ENCODE measurements at places on chromosomes 3 and 15.

DNA sequence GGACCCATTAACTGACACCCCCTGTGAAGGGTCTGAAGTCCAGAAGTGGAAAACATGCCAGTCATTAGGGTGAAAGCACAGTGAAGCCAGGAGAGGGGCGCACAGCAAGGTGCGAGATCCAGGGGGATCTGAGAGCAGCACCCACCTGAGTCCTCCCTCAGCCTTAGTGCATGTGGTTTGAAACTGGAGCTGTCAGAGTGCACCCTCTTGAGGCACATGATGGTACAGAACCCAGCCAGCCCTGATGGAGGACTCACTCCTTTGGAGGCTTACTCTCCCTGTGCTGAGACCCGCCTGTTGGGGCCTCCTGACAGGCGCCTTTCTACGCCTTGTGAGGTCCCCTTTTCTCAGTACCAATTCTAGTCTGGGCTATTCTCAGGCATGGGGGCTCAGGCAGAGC is 77.8 kb downstream of the IL20RB start:
- DNase-seq = no peak

- no peak for DNase-seq
Measured at GRCh38 chr15:33737687-33738601, 230.4 kb upstream of the CHRM5 start.

DNA sequence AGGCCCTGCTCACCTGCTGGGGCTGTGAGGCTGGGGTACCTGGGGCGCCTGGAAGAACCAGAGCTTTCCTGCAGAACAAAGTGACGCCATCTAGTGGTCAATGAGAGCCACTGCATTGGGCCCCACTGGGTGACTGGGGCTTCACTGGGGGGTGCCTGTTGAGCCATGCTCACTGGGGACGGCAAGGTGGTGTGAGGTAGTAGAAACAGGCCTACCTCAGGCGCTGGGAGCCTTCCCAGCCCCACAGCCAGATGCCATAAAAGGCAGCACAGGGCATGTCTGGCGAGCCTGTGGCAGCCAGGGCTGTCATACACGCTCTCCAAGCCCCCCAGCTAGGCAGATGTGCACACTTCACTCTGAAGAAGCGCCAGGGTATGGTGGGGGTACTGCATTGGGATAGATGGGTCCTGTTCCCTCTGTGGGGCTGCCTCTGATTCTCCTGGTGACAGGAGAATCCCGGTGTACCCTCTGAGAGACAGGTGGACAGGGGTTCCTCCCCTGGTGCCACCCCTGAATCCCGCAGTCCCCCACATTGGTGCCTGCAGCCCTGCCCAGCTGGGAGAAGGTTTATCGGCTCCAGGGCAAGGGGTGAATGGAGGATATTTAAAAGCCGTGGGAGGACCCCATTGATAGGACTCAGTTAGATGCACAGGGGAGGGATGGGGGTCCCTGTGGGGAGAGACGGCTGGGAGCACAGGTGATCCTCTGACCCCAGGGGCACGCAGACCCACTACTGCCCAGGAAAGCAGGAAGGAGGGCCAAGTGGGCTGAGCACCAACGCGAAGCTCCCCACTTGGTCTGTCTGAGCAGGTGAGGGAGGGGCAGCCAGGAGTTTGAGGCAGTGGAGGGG is 178.8 kb downstream of the NSMCE3 start:
- no peak for DNase-seq

- peak; percentile 88 for DNase-seq
Measured at GRCh38 chr15:80641384-80641783, 53.7 kb upstream of the ABHD17C start.

DNA sequence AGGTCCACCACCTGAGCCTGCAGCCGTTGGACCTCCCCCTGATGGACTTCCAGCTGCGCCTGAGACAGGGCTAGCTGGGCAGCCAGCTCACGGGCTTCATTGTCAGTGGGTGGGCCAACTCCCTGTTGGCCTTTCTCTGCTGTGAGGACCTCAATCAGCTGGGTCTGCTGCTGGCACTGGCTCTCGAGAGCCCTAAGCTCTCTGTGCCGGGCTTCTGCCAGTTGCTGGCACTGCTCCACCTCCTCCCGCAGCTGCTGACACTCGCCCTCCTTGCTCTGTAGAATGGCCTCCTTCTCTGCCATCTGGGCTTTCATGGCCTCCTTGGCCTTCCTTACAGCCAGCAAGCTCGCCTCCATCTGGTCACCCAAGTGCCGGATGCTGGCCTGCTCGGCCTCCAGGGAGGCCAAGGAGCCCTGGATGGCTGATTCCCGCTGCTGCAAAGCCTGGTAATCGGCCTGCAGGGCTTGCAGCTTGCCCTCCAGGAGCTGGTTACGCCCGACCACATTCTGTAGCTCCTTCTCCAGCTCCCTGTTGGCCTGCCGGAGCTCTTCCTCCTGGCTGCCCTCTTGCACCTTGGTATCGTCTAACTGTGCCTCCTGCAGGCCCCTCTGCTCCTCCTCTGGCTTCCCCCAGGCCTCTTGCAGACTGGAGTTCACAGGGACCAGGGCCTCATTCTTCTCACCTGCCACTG is 23.8 kb downstream of the CXCR6 start:
- DNase-seq = no peak

DNA sequence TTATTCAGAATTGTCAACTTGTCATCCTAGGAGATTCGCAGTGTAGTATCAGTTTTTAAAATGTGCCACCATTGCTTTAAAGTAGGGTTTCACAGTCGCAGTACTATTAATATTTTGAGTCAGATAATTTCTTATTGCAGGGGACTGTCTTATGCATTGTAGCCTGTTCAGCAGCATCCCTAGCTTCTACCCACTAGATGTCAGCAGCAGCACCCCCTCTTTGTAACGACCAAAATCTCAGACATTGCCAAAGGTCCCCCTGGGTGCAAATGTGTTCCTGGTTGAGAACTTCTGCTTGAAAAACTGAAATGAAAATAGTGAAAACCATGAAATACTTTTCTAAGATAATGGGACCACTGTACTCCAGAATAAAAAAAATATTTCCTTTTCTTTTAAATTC is 474.8 kb downstream of the CNTN3 start:
- DNase-seq = no peak

GRCh38 chr3:37731895-37732294 is 129.8 kb upstream of the CTDSPL start:
- DNase-seq = no peak

- DNase-seq = peak; percentile 70
Measured at GRCh38 chr15:35751413-35752133, 205.6 kb upstream of the DPH6 start.

GRCh38 chr3:187315872-187316271 is 24.3 kb upstream of the MASP1 start:
- DNase-seq = no peak

All from fibroblast of gingiva (primary cell).